ENCODE measurements at places on chromosomes 3 and 15. TPM values are rescaled to one million over a fixed set of nuclear protein-coding genes. Genes with fewer than 3 reads are reported as not detected.
A peak's percentile ranks its signal among the peaks of the same experiment; 100 is the strongest.

DNA sequence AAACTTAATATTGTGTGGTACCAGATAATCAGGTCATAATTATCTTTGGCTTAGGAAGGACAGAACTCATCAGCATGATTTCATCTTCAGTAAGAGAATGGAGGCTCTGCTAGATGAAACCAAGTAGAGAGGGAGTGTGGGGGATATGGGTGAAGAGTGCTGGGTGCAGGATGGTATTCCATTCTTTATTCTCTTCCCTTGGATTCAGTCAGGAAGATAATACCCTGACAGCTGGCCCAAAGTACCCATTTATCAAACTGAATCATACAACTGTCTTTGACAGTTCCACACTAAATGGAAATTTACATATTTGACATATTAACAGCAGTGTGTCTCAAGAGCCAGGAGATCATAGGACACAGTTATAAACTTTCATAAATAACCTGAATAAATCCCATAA, 44.7 kb downstream of the GOLIM4 start:
- DNase-seq = no peak
- H3K4me1 ChIP-seq = no peaks in the 10 kb centered on the region
- H3K4me3 ChIP-seq = no peak overlapping the region
- no peak overlapping the region for H3K27ac ChIP-seq
- H3K27me3 ChIP-seq = no peaks in the 10 kb centered on the region

DNA sequence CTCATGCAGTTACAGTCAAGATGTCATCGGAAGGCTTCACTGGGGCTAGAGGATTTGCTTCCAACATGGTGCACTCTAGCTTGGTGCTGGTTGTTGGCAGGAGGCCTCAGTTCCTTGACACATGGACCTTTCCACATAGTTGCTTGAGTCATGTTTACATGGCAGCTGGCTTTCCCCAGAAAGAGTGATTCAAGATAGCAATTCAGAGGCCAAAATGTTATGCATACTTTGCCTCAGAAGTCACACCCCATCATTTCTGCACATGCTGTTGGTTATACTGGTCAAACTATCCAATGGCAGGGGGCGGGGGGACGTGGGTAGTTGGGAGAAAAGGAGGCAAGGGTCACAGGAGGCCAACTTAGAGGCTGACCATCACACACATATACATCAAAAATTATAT, 58.7 kb downstream of the FOXB1 start:
- H3K27me3 ChIP-seq = peaks cover 14% of the 10 kb centered on the region
- H3K36me3 ChIP-seq = no peaks in the 10 kb centered on the region
- H3K27ac ChIP-seq = no peak overlapping the region
- H3K4me1 ChIP-seq = no peaks in the 10 kb centered on the region
- no peak for DNase-seq

ECE2 gene
- polyA plus RNA-seq = not detected

C3orf22 gene
- polyA plus RNA-seq = not detected

GRCh38 chr3:177119829-177120228, 77.5 kb downstream of the TBL1XR1 start:
- no peaks in the 10 kb centered on the region for H3K27me3 ChIP-seq
- DNase-seq = no peak
- no peak overlapping the region for H3K4me3 ChIP-seq
- no peak overlapping the region for H3K27ac ChIP-seq
- H3K4me1 ChIP-seq = peaks cover 7% of the 10 kb centered on the region

BMF gene
- 0.86 TPM for polyA plus RNA-seq

- H3K4me3 ChIP-seq = no peak overlapping the region
- H3K4me1 ChIP-seq = peaks cover 6% of the 10 kb centered on the region
- H3K27ac ChIP-seq = no peak overlapping the region
- peaks cover 15% of the 10 kb centered on the region for H3K36me3 ChIP-seq
- H3K27me3 ChIP-seq = no peaks in the 10 kb centered on the region
- no peak for DNase-seq
These were observed 5.6 kb downstream of the TSEN2 start for GRCh38 chr3:12489832-12490231.

DNA sequence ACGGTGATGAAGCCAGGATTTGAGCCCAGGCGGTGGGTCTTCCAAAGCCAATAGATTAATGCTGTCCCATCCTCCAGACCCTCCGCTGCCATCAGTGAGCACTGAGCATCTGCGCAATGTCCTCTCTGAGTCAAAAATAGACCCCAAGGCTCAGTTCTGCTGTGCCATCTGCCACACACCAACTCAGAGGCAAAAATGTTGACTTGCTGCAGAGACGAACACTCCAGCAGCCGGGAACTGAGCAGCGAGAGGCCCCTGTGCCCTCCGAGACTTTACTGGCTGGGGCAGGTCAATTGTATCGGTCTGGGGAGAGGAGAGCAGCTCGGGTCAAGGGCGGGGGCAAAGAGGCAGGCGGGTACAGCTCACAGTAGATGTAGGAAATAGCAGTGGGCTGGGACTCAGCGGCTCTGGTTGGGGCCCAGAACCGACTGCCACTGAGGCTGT, 41.5 kb upstream of the ATP2B2 start:
- H3K27me3 ChIP-seq = no peaks in the 10 kb centered on the region
- H3K4me3 ChIP-seq = no peak overlapping the region
- H3K27ac ChIP-seq = no peak overlapping the region
- H3K4me1 ChIP-seq = peaks cover 3% of the 10 kb centered on the region
- no peaks in the 10 kb centered on the region for H3K36me3 ChIP-seq

DNA sequence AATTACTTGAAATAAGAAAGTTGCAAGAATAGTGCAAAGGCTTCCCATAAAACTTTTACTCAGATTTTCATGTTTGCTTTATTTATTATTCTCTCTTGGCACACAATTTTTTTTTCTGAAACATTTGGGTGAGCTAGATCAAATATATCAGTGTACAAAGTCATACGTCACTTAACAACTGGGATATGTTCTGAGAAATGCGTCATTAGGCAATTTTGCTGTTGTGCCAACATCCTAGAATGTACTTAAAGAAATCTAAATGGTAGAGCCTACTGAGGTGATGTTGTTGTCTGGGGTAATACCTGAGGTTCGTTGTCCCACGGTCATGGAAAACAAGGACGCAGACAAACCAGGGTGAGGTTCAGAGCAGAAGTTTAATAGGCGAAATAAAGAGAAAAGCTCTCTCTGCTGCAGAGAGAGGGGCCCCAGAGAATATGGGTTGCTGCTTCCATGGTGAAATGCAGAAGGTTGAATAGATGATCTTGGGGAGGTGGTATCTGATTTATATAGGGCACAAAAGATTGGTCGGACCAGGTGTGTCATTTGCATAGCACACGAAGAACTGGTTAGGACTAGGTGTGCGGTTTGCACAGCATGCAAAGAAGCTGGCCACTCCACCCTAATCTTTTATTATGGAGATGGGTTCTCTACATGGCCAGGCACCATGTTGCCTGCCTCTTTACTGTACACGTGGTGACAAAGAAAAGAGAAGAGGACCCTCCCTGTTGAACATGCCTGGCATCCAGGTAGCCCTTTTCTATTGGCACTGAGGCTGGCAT, 8.8 kb upstream of the GRAMD1C start:
- no peak overlapping the region for H3K4me3 ChIP-seq
- no peak for DNase-seq
- H3K4me1 ChIP-seq = peaks cover 14% of the 10 kb centered on the region
- no peaks in the 10 kb centered on the region for H3K36me3 ChIP-seq
- no peaks in the 10 kb centered on the region for H3K27me3 ChIP-seq
- no peak overlapping the region for H3K27ac ChIP-seq

A4GNT gene
- not detected for polyA plus RNA-seq

TEX55 gene
- not detected for polyA plus RNA-seq

ZNF774 gene
- not detected for polyA plus RNA-seq

IMPG2 gene
- polyA plus RNA-seq = not detected

DNA sequence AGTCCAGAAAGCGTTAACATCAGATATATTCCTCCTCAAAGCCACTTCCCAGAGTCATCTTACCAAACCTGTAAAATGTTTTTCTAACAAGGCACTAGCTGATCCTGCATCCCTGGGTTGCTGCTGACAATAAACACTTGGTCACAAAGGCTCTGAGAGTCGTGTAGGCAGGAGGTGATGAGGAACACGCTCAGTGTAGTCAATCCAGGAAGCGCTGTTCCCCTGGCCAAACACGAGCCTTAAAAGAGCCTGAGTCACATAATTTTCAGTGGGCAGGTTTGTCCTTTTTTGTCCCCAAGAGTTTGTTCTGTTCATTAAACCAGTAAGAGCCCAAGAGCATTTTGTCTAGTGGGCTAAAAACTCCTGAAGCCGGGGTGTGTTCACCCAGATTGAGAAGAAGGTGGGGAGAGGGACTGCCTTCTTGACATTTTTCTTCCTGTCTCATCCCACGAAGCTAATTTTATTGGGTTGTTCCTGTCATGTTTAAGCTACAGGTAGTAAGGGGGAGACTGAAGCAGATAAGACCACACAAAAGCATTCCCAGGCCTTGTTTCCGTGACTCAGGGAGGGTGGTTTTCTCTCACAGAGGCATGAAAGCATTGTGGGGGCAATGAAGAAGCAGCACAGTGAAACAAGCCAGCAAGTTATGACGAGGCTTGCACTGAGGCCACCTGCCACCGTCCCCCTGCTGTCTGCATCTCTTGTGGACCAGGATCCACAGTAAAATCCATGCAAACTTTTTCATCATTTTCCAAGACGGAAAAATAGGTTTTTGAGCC, 73.7 kb downstream of the FOXB1 start:
- DNase-seq = peak; percentile 5
- H3K27me3 ChIP-seq = no peaks in the 10 kb centered on the region
- no peak overlapping the region for H3K4me3 ChIP-seq
- no peaks in the 10 kb centered on the region for H3K36me3 ChIP-seq
- H3K27ac ChIP-seq = no peak overlapping the region

- no peak overlapping the region for H3K27ac ChIP-seq
- H3K36me3 ChIP-seq = peaks cover 8% of the 10 kb centered on the region
- DNase-seq = no peak
These were observed 18.5 kb downstream of the DENND4A start for GRCh38 chr15:65773386-65774111.

GRCh38 chr3:76565496-76566210, 474.2 kb upstream of the ROBO2 start:
- H3K27me3 ChIP-seq = no peaks in the 10 kb centered on the region
- no peak overlapping the region for H3K27ac ChIP-seq
- H3K36me3 ChIP-seq = no peaks in the 10 kb centered on the region
- no peaks in the 10 kb centered on the region for H3K4me1 ChIP-seq

DNA sequence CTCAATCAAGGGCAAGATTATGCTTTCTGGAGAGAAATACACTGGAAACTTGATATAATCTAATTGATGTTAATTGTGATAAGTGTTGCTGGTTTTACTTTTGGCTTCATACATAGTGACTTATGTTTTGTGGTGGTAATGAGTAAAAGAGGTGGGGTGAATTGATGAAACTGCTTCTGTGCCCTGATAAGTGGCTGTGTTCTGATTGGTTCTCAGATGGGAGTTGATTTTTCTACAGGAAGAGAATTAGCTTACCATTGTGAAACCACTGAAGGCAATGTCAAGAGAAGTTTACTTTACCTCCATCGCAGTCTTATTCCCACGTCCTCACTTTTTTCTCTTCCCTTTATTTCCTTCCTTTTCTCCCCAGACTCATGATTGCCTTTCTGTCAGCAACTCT, 23.8 kb downstream of the TMEM45A start:
- no peaks in the 10 kb centered on the region for H3K4me1 ChIP-seq
- H3K4me3 ChIP-seq = no peak overlapping the region
- no peak overlapping the region for H3K27ac ChIP-seq
- H3K27me3 ChIP-seq = no peaks in the 10 kb centered on the region
- peak; percentile 2 for DNase-seq
- no peaks in the 10 kb centered on the region for H3K36me3 ChIP-seq

GRCh38 chr3:77052051-77052501, 12.2 kb downstream of the ROBO2 start:
- H3K4me3 ChIP-seq = no peak overlapping the region
- H3K36me3 ChIP-seq = no peaks in the 10 kb centered on the region
- no peak for DNase-seq
- no peaks in the 10 kb centered on the region for H3K4me1 ChIP-seq
- no peak overlapping the region for H3K27ac ChIP-seq
- H3K27me3 ChIP-seq = no peaks in the 10 kb centered on the region

UMPS gene
- polyA plus RNA-seq = 19.0 TPM

GRCh38 chr3:126306888-126307482, 50.2 kb downstream of the KLF15 start:
- no peak for DNase-seq
- no peak overlapping the region for H3K4me3 ChIP-seq
- H3K4me1 ChIP-seq = no peaks in the 10 kb centered on the region
- H3K36me3 ChIP-seq = no peaks in the 10 kb centered on the region
- no peaks in the 10 kb centered on the region for H3K27me3 ChIP-seq

DNA sequence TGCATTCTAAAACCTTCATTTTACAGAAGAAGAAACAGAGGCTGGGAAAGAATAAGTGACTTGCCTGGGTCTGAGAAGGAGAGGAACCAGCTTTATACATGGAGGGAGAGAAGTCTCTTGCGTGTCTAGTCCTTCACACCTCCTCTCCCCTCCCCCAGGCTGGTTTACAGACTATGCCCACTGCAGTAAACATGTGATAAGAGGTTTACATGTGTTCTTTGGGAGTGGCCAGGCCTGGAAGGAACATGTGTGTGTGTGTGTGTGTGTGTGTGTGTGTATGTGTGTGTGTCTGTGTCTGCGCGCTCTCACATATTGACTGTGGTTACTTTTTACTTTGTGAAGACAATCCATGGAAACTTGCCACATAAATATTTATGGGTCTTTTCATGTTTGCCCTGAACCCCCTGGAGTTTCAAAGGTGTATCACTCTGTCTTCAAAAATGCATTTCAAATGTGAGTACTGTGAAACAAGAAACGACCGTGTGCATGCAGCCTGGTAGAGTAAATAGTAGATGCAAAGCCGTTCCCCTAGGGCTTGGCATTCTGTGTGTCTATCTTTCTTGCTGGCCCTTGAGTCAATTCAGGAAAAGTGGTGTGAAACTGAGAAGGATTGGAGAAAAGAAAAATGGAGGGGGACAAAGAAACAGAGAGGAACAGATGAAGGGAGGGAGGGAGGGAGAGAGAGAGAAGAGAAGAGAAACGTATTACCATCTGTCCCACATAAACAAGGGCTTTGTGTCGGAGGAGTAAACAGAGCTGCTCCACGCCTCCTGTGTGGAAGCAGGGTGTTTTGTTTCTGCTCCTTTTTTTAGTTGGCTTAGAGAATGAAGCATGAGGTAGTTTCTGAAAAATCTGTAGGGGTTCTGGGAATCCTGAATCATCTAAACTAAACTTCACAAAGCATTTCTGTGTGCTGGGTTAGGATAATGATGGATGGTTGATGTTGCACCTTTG, 51.7 kb downstream of the CLDN11 start:
- DNase-seq = no peak
- H3K27me3 ChIP-seq = peaks cover 9% of the 10 kb centered on the region
- H3K4me3 ChIP-seq = no peak overlapping the region
- H3K4me1 ChIP-seq = no peaks in the 10 kb centered on the region

DNA sequence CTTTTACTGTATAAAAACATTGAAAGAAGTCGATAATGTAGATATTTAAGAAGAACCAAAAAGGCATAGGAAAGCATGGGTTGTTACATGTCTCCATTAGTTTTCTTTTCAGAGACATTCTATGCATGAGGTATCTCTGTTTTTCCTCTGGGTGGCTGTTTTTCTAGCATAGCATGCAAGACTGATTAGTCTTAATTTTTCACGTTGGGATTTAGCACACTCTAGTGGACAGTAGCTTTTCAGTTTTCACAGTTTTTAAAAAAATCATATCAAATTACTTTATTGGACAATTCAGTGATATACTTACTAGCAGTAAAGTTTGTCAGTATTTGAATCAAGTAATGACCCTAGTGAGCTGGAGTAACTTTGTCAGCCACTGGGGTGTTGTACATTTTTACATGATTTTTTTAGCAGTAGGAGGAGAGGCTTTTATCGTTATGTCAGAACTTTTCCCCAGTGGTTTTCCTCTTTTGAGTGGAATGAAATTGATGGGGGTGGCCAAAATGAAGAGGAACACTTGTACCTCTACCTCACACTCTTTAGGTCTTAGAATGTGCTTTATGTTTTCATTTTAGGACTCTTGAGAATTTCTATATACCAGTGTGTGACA, 57.2 kb downstream of the SEC22A start:
- H3K27ac ChIP-seq = no peak overlapping the region
- no peaks in the 10 kb centered on the region for H3K27me3 ChIP-seq
- H3K4me3 ChIP-seq = no peak overlapping the region
- H3K4me1 ChIP-seq = no peaks in the 10 kb centered on the region
- DNase-seq = peak; percentile 18

ADAMTS17 gene
- polyA plus RNA-seq = 0.20 TPM

All from CD4-positive, CD25-positive, alpha-beta regulatory T cell (primary cell).